ENCODE measurements at places on chromosomes 7 and 10.

DNA sequence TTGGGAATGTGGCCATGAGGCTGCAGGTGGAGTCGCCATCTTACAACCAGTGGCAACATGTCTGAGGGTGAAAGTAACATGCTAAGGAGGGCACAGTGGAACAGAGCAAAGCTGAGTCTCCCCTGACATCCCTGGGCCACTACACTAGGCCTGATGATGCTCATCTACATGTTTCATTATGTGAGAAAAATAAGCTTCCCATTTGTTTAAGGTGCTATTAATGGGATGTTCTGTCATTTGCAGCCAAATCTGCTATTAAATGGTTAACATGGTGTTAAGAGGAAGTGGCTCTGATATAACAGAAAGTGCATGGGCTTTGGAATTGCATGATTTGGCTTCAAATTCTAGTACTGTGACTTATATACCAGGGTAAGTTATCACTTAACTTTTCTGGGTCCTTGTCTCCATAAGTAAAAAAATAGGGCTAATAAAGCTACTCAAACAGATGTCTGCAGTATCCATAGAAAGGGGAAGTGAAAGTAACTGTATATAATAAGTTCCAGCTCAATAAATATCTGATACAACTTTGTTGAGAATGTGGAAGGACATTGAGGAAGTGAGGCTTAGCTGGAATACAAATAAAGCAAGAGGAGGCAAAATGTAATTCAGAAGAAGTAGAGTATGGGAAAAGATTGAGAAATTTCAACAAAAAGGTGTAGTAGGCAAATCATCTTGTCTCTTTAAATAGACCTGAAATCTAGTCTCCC is 158.9 kb downstream of the RTKN2 start:
- DNase-seq = no peak

- DNase-seq = no peak
Measured at GRCh38 chr7:148261996-148262688, 328.4 kb upstream of the C7orf33 start.

- peak; percentile 54 for DNase-seq
Measured at GRCh38 chr7:55073051-55073511, 54.3 kb downstream of the EGFR start.

DNA sequence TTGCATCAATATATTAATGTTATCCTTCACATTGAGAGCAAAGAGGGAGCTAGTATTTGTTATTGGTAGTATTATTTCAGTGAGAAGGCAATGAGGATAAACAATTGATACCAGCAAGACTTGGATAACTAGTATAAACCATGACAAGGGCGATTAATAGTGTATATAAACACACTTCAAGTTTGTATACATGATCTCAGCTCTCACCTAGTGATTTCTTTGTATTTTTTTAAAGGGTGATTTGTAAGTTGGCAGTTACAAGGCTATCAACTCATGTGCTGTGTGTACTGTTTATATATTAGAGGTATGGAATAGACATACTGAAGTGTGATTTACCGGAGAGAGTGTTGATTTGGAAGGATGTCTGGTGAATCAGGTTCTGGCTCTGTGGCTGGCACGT is 88.0 kb downstream of the SNX10 start:
- no peak for DNase-seq

DNA sequence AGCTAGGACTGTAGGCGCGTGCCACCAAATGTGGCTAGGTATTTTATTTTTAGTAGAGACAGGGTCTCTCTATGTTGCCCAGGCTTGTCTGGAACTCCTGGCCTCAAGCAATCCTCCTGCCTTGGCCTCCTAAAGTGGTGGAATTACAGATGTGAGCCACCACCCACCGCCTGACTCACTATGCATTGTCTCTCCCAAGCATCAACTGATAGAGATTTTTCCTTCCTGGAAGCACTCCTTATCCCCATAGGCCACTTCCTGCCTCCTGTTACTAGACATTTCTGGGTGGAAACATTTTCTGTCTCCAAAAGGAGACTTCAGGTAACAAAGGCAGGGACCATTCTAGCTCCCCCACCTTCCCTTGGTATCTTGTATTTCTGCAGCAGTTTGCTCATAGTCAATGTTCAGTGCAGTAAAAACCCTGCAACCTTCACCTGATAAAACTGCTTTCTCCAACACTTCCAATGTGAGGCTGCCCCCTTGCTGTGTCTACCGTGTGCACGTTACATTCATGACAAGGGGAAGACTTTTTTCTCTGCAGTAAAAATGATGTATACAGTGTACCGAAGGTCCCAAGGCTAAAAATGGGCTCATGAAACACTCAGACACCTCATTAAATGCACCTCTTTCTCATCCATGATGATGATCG is 84.9 kb downstream of the NHLRC2 start:
- DNase-seq = no peak

GRCh38 chr10:14536241-14537213 is 205.8 kb upstream of the FRMD4A start:
- peak; percentile 32 for DNase-seq

DNA sequence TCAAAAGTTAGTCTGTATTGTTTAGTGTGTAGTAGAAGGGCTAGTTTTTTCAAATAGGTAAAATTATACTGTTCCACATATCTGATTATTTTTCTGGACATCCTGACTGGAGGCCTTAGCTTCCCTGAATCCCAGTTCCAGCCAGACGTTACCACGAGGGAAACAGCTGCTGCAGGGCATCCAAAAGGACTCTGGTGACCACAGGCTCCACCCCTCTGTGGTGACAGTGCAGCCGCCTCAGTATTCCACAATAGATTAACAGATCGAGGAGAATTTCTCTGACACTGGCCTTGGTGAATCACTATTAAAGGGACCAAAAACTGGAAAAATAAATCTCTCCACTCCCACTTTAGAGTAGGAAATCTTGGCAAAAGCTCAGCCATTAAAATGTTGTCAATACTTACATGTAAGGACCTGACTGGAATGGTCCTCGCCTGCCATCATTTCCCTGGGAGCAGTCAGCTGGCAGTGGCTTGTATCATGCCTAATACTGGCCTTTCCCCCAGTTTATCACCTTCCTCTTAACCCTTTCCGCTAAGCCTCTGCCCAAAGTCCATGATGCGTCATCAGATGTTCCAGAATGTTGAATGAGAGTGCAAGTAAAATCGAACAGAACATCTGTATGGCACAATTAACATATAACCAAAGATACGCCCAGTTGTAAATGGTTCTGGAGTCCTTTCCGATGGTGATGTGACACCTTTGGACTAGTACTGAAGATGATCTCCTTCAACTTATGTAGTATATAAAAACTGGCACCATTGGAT is 31.6 kb downstream of the ENO4 start:
- DNase-seq = no peak

DNA sequence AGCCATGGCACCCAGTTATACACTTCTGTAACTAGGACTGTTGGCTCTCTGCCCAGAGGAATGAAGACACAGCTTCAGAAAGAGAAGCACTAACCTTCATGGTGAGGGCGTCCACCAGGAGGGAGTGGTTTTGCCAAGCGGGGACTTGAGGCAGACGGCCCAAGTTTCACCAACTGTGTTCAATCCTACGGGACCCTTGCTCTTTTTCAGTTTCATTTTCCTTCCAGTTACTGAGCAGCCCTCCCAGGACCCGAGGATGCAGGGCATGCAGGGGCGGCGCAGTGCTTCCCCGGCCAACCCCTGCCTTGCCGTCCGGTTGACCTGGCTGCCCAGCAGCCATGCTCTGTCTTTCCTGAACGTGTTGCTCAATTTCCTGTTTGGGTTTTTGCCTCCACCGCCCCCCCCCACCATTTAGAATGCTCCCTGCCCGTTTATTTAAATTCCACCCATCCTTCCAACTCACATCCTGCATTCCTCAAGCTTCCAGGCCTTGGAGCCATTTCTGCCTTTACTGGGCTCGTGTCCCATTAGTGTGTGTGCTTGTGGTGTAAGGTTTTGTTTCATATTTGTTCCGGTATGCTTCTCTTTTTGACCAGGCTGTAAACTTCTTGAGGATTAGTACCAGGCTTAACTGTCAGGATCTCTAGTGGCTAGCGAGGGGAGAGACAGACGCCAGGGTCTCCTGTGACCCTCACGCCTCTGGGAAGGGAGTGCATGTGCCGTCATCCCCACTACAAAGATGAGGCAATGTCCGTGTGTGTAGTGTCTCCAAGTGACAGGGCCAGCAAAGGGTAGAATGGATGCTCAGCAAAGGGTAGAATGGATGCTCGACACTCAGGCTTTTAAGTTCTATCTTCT is 31.6 kb downstream of the IL15RA start:
- no peak for DNase-seq

DNA sequence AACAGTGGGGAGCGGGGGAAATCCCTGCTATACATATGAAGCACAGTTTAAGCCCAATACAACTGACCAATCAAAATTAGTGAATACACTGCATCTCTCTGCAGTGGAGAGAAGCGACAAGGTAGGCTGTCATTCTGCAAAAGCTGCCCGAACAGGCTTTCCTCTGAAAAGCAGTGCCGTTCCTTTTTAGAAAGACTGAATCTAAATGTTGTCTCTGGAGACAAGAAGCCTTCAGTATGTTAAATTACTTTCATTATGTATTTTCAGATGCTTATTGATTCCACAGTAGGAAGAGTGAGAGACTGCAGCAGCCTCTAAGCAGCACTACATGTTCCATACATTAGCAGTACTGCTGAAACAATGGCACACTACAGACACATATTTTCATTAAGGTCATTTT is at the start of gene GPR22:
Gene GPR22 (plus strand): TSS at position 129 of the 400 bp plus-strand sequence. CDS start 4,004 bp downstream, outside the sequence.
- no peak for DNase-seq

DNA sequence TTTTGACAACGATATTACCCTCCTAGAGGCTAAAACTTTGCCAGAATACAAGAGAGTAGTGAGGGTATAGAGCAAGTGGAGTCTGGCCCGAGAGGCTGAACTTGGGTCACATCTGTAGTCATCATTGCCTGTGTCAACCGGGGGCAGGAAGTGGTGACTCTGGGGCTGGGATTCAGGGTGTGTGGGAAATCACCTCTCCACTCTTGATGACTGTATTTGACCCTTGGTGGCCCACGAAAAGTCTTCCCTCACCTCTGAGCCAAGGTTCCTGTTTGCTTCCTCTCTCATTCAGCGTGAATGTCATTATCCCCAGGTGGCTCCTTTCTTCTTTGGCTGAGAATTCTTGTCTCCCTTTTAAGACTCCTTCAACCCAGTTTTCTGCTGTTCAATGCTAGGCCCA is 240.4 kb downstream of the ABCA13 start:
- no peak for DNase-seq

- no peak for DNase-seq
Measured at GRCh38 chr7:142685877-142686508, 63.3 kb upstream of the PRSS1 start.

DNA sequence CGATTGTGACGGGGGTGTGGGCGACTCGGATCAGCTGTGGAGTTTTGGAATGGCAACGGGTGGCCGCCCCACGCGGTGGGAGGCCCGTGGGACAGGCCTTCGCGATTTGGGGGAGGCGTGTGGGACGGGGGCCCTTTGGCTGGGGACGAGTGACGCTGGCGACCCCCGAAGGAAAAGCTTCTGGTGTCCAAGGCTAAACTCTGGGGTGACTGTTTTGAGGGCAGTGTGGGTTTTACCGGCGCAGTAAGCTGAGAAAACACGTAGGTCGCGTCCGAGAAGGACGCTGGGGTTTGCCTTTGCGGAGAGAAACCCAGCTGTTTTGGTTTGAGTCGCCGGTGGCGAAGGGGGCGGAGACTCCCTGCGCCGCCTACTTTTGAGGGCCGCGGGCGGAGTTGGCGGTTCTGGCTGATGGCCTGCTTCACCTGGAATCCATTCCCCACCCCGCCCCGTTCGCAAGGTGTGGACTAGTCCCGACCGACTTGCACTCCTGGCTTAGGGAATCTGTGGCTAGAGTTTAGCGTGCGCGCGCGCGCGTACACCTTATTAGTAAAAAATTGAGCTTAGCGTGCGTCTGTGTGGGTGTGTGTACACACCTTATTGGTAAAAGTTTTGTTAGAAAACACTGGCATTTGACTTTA is 606 bp downstream of the TAX1BP1 start:
- peak; percentile 82 for DNase-seq

- DNase-seq = no peak
Measured at GRCh38 chr10:22736134-22736533, 21.8 kb upstream of the PIP4K2A start.

DNA sequence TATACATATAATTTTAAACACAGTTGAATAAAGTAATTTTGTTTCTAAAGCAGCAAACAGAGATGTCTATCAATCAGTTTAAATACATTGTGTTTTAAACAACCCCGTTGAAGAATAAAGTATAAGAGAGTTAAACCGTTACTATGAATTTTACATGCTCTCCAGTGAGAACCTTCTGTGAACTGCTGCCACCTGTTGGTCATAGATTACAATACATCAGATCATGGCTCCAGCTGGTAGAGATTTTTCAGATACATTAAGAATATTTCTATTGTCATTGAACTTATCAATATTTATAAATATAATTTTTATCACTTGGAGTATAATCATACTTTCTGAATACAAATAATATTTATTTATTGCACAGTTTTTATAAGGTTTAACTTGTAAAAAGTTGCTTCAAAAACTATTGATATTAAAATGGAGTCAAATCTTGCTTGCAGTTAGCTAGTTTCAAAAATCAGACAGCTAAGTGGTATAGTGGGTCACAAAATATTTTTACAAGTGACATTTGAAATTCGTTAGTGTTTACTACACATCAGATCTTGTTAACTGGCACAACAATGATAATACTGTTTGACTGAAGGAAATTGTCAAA is 561.2 kb upstream of the PHF14 start:
- no peak for DNase-seq

GRCh38 chr10:51422311-51423120 is 276.9 kb downstream of the CSTF2T start:
- DNase-seq = no peak

DNA sequence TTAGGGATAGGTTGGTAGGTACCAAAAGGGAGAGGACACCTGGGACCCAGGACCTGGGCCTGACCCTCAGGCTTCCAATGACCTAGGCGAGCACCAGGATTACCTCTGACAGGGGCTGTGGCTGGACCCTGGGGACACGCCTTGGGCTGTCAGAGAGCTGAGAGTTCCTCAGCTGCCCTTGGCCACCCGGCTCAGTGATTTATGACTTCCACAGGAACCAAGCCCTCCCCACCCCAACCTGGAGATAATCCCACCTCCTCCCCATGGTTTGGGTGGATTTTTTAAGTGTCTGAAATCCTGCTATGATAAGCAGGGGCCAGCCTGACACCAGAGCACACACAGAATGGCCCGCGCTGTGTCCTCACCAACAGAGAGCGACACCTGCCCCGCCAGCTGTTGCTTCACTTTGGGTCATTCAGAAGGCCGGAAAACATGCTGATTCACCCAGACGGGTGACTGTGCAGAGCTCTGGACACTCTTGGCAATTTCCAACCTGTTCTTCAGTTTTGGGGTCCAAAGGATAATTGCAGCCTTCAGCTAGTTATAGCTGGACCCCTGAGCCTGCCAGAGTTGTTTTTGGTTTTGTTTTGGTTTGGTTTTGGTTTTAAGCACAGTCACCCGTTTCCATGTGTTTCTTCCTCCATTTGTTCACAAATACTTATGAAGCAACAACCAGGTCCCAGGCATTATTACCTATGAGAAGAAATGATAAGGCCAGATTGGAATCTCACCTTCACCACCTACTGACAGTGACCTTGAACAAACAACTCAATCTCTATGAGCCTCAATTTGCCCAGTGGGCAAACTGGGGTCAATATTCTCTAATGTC is 78.2 kb downstream of the RAB11FIP2 start:
- DNase-seq = no peak

GRCh38 chr7:30201161-30201666 is 66.4 kb downstream of the MTURN start:
- no peak for DNase-seq

All from stimulated activated naive B cell treated with anti-CD40 and anti-IgM and Interleukin-4, amounts not matched to agents 10 μg/mL and 1 μg/mL and 100 μg/mL, for 72 hours (primary cell).